Retina (tissue), 1 donor: ENCODE measurements at places on chromosomes 3 and 15.

GRCh38 chr3:120394347-120394746 lies 45.2 kb upstream of the LRRC58 start:
- no peak for DNase-seq

GRCh38 chr3:126305427-126305826 lies 51.8 kb downstream of the KLF15 start:
- no peak for DNase-seq

GRCh38 chr3:56878074-56878473 lies 76.3 kb upstream of the ARHGEF3 start:
- no peak for DNase-seq

- DNase-seq, result no peak
Measured at GRCh38 chr3:17709236-17709810, 33.1 kb downstream of the TBC1D5 start.

DNA sequence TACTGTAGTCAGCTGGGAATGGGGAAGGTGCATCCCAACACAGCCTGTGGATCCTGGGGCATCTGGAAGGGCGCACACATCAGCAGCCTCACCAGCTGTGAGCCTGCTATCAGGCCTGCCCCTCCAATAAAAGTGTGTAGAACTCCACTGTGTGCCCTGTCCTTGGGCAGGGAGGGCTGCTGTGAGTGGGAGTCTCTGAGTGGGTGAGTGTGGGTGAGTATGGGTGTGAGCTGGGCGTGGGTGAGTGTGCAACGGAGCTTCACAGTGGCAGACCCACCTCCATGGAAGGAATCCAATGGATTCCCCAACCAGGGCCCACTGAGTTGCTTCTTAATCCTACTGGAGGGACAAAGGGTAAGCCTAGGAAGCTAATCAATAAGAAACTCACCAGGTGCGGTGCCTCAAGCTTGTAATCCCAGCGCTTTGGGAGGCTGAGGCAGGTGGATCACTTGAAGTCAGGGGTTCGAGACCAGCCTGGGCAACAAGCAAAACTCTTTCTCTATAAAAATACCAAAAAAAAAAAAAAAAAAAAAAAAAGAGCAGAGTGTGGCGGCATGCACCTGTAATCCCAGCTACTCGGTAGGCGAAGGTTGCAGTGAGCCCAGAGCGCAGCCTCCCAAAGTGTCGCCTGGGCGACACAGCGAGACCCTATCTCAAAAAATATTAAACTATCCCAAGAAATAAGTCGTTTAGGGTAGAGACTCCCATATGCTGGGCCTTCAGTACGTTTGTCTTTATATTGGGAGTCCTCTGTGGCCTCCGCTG lies 555 bp upstream of the RCCD1 start:
- peak; percentile 7 for DNase-seq

- DNase-seq, result no peak
Measured at GRCh38 chr15:85718271-85718971, 76.3 kb downstream of the KLHL25 start.

DNA sequence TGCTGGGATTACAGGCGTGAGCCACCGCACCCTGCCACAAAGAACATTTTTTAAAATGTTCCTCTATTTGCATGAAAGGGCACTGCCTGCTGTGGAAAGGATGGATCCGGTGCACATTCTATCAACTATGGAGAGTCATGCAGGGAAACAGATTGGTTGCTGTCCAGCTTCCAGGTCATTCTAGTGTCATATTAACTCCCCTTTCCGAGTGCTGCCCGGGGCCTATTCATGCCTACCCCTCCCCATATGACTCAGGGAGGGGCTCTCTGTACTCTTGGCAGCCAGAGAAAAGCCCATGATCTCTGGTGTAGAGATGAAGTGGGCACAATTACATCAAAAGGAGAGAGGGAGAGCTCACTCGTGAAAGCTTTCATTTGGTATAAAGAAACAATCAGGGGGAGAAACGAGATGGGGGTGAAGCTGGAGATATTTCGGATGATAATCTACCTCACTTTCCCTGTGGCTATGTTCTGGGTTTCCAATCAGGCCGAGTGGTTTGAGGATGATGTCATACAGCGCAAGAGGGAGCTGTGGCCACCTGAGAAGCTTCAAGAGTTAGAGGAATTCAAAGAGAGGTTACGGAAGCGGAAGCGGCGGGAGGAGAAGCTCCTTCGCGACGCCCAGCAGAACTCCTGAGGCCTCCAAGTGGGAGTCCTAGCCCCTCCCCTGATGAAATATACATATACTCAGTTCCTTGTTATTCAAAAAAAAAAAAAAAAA lies 16.1 kb upstream of the AHSG start:
- DNase-seq, result no peak

GRCh38 chr3:138114988-138115971 lies at the start of gene DZIP1L:
DZIP1L (minus strand) TSS chr3:138115608; CDS start chr3:138103971, 11,637 bp downstream.
- peak; percentile 92 for DNase-seq

DNA sequence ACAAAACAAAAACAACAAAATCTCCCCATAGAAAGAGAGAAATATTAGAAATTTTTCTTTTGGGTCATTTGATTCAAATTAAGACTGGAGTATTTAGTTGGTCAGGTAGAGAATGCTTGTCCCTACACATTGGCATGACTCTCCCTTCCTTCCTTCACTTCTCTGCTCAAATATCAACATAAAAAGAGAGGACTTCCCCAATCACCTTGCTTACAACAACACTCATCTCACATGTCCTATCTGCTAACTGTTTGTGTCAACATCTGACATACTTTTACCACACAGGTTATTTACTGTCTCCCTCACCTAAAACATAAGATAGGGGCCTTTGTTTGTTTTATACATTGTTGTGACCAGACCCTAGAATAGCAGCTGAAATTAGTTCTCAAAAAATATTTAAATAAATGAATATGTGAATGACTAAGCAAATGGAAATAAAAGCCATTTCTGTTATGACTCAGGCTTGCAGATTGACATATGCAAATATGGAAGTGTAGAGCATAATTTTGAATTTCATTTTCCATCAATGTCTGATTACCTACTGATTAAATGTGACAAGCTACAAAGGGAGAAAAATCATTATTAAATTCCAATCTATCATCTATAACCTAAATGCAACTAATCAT lies 304.8 kb downstream of the CTNNB1 start:
- no peak for DNase-seq

DNA sequence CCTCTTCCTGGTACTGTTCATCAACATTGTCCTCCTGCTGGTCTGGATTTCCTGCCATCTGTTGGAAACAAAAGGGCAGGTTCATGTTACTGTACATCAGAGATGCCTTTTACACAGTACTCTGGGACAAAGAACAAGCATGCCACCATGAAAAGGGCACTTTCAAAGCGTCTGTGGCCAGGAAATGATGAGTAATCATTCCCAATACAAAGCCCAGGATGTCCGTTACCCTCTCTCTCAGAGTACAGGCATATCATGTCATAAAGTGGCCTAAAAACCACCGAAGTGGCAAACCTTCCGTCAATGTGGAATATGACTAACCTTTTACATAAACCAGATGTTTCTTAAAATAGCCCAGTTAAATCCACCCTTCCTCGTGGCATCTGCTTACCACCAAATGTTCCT lies 71.2 kb downstream of the GOLIM4 start:
- DNase-seq, result no peak

- no peak for DNase-seq
Measured at GRCh38 chr3:108127301-108127988, 36.6 kb upstream of the CD47 start.

GRCh38 chr3:119318876-119319275 lies 24.7 kb downstream of the ARHGAP31 start:
- no peak for DNase-seq

DNA sequence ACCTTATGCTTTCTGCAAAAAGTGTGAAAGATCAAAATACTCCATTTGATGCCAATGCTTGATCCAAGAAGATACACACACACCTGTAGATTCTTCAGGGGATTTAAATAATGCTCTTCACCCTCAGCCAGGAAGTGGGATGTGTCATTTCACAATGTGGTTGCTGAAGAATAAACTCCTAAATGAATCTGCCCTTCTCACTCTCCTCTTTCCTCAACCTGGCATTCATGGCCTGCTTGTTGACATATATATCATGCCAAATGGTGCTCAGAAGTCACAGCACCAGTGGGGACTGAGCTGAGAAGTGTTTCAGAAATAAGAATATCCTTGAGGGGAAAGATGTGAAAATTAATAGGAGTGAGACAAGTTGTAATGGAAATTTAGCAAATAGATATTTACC lies 146.6 kb upstream of the ARHGEF26 start:
- DNase-seq, result no peak

- DNase-seq, result no peak
Measured at GRCh38 chr3:89373434-89373833, 266.0 kb downstream of the EPHA3 start.

DNA sequence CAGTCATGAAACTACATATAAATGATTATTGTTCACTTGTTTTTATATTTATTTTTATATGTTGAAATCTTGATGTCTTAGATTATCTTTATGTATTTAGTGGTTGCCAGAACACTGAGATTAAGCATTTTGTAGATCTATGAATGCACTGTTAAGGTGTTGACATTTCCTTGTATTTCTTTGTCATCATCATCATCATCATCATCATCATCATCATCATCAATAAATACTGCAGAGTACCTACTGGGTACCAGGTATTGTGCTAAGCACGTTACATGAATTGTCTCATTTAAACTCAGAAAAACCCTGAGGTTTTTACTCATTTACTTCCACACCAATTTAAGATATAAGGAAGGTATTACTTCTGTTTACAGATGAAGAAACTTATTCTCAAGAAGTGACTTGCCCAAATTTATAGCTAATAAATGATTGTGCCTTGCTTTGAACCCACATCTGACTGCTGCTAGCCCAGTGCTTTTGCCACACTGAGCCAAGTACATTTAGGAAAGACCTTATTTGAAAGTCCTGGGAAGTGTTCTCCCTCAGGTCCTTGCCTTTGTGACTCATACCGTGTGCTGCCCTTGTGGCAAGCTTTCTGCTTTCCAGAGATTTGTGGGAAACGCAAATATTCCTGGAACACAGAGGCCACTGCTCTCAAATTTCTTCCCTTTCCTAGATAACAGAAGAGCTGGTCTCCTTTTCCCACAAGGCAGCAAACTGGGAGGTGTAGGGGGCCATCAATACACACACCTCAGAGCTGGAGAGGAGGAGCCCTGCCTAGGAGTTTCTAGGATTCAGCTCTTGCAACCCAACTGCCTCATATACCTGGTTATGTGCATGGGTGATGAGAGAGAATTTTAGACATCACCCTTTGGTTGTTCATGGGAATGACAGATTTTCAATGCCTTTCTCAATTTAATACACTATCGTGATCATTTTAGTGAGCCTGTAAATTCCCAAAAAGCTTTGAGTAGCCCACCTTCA lies 115.4 kb upstream of the C15orf61 start:
- no peak for DNase-seq

DNA sequence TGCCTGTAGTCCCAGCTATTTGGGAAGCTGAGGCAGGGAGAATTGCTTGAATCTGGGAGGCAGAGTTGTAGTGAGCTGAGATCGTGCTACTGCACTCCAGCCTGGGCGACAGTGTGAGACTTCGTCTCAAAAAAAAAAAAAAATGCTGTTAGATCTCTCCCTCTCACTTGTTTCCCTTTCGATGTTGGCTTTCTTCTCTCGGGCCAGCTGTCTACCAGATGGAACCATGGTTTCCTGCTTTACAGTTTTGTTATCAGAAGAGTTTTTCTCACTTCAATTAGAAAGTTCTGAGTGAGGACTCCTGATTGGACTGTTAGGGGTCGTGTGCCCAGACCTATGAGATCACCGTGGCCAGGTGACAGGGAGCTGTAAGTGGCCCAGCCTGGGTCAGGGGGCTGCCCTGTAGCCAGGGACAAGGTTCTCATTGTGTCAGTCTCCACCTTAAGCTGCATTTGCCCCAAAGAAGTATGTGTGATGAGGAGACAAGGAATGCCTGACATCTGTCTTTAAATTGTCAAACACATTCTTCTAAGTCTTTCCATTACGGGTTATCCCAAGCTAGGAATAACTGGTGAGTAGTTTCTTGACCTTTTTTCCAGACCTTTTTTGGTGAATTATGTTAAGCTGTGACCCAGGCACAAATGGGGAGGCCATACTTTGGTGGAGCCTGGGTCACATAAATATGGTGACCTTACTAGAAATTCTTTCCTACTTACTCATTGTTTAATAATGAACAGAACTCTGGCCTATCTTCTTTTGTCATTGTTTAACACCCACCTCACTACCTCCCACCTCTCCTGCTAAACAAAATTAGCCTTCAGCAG lies 25.2 kb downstream of the SNAPC5 start:
- no peak for DNase-seq

DNA sequence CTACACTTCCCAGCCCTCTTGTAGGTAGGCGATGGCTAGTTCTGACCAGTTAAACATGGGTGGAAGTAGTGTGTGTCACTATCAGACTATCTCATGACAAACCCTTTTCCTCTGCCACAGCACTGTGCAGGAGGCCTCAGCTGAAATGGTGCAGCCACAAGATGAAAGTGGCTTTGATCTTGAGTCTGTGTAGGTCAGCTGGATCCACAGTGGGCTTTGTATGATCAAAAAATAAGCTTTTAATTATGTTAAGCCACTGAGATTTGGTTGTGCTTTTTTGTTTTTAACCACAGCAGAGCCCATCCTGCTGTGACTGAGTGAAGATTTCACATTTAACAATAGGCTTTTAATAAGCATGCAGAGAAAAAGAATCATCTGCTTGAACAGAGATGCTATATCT lies 19.7 kb downstream of the RCN2 start:
- DNase-seq, result no peak

DNA sequence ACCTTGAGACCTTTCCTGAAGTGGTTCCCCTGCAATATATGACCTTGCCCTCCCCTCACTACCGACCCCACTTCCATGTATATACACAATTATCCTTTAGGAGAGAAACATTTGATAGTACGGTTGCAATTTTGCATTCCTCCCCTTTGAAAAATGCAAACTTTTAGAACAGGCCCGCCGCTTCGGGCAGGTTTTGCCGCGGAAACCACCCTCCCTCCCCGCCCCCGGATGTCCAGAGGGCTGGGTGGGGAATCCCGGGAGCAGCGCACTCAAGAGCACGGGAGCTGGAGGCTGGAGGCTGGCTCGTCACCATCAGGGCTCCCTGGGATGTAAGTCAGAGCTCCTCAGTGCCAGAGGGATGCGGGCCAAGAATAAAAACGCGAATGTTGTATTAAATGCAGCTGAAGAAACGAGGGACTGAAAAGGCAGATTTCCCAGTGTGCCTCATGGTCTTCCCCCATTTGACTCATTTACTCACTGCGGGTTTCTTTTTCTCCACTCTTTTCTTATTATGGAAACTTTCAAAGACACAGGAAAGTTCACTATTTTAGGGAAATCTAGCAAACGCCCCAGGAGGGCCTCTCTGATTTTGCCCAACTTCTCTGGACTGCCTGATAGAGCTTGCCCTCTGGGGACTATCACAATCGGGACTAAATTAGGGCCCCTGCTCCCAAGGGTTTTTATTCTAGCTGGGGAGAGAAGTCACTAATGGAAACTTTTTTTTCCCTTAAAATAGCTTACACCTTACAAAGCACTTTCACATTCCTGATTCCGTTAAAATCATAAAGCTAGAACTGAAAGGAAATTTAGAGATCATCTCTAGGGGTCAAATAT lies 2.9 kb upstream of the USP3 start:
- no peak for DNase-seq

DNA sequence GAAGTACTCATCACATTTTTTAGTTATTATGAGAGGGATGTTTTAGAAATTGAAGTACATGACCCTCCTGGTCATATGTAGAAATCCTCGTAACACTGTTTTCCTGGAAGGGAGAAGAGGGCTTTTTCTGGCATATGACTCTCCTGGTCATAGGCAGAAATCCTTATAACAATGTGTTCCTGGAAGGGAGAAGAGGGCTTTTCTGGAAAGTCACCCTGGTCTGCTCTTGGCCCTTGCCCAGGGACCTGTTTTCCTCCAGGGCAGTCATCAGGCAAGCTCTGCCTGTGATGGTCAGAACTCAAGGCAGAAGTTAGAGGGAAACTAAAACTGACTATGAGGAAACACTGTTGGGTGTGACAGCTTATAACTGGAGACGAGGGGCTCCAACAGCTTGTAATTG lies 27.7 kb downstream of the LAMP3 start:
- DNase-seq, result no peak

GRCh38 chr15:98586066-98586465 lies 62.3 kb upstream of the IGF1R start:
- DNase-seq, result no peak
